H4 (cell line): ENCODE measurements at places on chromosomes 2 and 18.

DNA sequence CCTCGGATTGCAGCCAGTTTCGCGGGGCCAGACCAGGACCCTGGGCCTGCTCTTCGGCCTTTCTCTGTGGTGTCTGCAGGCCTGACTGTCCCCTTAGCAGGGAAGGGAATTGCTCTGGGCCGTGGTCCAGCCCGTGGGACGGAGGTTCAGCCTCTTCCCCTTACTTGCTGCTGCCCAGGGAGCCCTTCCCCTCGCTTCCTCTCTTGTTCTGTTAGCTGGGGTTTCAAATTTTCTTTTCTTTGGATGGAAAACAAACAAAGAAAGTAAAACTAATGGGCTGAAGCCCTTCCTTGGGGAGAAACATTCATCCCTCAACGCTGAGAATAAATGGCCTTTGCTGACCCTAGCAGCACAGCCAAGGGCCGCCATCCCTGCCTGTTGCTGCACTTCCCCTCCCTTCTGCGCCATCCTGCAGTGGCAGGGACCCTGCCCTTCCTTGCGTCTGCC, 52.4 kb downstream of the ASAP2 start:
- no peak for DNase-seq

DNA sequence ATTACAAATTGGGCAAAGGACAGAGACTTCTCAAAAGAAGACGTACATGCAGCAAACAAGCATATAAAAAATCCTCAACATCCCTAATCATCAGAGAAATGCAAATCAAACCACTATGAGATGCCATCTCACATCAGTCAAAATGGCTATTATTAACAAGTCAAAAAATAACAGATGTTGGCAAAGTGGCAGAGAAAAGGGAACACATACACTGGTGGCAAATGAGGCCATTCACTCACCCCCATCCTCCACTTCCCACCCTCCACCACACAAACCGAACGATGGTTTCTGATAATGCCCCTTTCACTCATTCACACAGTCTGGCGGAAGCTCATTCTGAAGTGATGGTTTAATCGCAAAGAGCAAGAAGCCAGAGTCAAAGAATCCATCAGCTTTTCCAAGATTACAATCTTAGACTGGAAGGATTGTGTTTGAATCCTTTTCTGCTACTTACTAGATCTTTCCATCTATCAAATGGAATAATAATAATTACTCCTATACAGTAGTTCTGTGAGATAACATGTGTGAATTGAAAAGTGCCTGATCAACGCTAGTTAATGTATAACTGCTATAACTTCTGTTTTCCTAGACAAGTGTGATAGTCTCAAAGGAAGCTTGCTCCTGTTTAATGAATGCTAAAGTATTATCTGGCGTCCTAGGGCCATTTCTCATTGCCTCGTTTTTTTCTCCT, 16.9 kb upstream of the CD28 start:
- no peak for DNase-seq

- no peak for DNase-seq
These were observed at the start of gene ERMN for GRCh38 chr2:157325786-157326185. Gene ERMN, minus strand, starts transcription at chr2:157325824. Its CDS starts 182 bp downstream, at chr2:157325642.

DNA sequence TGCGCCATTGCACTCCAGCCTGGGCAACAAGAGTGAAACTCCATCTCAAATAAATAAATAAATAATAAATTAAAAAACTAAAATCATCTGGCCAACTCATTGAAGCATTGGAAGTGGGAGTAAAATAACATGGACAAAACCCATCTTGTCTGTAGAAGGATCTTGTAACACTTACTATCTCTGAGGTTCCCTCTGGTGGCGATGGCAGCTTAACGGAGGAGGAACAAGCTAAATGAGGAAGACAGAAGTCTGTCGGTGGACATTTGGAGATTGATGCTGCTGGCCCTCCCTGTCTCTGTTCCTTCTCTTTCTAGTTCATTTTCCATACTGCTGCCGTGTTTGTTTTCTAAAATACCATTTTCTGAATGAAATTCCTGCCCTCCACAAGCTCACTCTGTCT, 43.4 kb downstream of the ZCCHC2 start:
- no peak for DNase-seq

- DNase-seq, result no peak
These were observed 563.2 kb downstream of the RNF144A start for GRCh38 chr2:7480431-7480830.

DNA sequence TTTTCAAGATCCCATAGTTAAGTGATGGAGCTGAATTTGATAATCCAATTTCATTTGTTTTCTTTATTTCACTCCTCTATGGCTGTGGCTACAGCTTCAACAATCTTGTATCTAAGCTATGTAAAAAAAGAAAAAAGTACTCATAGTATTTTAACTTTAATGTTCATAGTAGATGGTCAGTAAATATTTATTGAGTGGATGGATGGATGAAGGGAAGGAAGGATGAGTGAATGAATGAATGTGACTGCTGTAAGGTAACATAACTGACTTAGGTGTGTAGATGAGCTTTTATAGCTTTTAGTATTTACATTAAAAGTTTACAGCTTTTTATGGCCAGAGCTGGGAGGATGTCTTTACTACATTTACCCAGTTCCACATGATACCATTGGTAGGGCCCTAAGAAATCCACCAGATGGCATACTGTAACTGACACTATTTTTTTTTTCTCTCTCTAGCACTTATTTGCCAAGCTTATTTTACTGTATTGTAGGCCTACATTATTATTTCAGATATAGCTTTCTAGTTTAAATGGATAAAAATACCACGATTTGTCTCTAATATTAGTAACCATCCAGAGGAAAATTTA, 13.4 kb upstream of the HRH4 start:
- DNase-seq, result no peak

DNA sequence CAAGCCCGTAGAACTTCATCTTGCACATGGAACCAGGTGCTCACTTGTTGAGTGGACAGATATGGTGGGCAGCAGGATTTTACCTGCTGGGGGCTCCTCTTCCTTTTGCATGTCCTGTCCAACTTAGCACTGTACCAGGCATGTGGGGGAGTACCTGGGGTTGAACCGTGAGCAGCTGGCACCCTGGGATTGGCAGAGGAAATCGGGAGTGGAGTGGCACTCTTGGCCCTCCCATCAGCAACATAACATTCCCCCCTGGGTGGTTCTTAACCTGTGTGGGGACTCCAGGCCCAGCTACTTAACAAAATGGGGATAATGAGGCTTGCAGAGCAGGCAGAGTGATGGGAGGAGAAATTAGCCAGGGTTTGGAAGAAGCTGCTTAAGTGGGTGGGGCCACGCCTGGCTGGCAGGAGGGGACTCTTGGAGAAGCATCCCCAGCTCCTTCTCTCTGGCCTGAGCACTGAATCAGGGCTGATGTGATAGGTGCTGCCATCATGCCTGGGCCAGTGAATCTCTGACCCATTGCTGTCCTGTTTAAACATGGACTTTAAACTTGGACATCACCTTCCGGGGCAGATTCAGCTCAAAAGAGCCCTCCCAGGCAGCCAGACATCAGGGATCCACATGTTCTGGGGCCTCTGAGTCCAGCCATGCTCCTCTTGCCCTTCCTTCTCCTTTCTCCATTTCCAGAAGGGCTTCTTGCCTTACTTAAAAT, 15.5 kb downstream of the FOSL2 start:
- no peak for DNase-seq
